ENCODE measurements at places on chromosomes 7 and 10.

DNA sequence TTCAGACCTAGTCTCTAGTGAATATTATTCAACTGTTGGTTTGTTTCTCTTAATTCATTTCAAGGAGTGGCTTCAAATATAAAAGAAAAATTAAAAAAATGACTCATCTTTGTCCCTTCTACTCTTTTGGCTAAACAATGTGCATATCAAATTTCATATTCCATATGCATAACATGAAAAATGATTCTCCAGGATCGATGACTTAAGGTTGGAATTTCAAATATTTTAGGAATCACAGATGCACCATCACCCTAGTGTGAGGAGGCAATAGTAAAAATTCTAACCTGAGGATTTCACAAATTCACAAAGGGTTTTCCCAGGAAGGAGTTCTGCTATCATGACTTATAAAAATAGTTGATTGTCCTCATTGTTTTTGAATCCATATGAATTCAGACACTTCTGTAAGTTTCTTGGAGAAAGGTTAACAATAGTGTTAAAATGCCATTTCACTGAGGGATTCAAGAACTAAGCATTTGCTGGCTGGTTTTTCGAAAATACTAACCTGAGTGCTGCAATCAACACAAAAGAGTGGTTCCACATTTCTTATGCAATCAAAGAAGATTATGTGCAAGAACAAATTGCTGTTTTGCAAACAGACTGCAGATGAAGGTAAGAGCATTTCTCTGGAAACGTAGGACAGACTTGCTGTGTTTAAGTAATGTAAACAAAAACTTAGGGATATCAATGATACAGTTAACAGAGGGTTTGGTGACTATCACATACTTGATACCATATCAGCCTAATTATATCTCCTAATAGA is 547.5 kb upstream of the LRRTM3 start:
- DNase-seq: no peak

- no peak for DNase-seq
Measured at GRCh38 chr7:46363688-46364087, 442.6 kb upstream of the IGFBP3 start.

- DNase-seq: no peak
Measured at GRCh38 chr7:39488467-39489393, 77.5 kb upstream of the YAE1 start.

DNA sequence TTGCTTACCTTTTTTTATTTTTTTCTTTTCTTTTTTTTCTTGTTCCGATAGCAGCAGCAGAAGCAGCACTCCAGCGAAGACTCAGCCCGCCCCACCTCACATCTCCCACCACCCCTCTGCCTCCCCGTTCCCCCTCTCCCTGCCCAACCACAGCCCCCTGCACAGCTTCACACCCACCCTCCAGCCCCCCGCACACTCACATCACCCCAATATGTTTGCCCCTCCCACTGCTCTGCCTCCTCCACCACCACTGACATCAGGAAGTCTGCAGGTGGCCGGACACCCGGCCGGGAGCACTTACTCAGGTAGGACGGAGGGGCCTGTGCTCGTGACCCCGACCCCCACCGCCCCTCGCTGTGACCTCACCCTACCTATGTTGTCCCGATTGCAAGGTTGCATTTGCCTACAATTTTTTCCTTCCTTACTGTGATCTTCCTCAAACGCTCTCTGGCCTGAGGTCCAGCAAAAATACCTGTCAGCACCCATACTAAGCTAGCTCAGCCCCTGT is 367.2 kb upstream of the GALNT17 start:
- no peak for DNase-seq

GRCh38 chr10:6719561-6719960 is 139.5 kb upstream of the PRKCQ start:
- no peak for DNase-seq

DNA sequence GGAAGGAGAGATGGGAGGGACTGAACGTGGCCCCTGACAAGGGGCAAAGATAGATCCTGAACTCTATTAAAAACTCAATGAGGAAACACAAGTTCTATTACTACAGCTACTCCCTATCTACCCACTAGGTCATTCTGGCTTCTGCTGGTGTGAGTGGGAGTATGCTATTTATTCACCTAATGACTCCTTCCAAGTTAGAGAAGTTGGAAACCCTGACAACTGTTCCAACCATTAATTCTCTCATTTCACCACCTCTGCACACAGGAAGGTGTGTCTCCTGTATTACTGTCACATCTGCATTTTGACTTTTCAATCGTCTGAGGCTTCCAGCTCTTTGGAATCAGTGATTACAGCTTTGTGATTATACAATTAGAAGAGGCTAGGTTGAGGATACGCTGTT is 169.4 kb upstream of the ADO start:
- DNase-seq: no peak

DNA sequence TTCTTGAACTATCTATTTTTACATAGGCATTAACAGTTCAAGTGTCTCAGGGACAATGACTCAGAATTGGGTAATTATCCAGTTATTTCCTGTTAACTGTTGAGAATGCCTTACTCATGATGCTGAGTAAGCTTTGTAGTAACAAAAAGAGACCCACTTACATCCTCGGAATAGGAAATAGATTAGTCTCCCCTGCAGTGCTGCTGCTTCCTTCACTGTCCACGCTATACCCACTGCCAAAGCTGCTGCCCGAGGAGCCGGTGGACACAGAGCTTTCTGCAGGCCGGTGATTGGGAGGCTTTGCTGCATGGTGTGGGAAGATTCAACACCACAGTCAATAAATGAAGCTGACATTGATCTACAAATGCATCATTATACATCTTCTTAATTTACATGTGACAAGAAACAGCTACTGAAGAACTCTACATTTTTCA is 357.1 kb downstream of the PCLO start:
- no peak for DNase-seq

DNA sequence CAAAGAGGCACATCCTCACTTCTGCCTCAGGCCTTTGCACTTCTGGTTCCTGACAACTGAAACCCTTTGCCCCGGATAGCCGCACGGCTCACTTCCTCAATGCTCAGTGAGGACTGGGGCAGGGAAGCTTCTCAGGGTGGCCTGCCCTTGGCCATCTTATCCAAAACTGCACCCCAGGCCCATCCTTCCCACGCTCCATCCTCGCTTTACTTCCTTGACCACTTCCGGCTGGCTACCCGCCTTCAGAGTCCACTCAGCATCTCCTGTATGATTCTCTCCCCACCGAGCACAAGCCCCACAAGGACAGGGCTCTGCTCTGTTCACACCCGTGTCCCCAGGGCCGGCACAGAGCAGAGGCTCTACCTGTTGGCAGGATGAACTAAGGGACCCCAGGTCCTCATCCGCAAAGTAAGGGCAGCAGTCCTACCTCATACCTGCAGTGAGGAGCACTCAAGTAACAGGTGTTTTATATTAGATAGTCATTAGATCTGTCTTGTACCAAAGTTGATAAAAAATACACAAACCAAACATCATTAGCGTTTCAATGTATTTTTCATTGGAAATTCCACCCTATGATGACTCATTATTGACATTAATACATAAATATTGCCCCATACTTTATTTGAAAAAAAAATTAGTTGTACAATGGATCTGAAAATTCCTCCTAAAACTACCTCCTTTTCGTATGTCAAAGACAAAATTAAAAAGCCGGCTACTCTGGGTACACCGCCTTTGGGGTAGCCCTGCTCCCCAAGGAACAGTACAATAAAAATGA is 35.0 kb downstream of the GNA12 start:
- no peak for DNase-seq

DNA sequence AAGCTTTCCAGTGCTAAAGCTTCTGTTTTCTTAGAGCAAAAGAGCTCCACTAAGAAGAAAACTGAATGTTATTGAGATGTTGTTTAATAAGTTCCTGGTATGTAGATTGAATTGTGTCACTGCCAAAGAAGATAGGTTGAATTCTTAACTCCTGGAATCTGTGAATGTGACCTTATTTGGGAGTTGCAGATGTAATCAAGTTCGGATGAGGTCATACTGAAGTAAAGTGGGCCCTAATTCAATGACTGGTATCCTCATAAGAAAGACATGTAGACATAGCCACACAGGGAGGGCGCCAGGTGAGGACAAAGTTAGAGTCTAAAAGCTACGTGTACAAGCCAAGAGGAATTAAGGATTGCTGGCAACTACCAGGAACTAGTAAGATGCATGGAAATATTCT is 732.1 kb upstream of the C7orf33 start:
- no peak for DNase-seq

- no peak for DNase-seq
Measured at GRCh38 chr7:47074702-47075153, 507.2 kb downstream of the TNS3 start.

GRCh38 chr10:1520909-1521565 is 216.3 kb downstream of the ADARB2 start:
- DNase-seq: no peak

DNA sequence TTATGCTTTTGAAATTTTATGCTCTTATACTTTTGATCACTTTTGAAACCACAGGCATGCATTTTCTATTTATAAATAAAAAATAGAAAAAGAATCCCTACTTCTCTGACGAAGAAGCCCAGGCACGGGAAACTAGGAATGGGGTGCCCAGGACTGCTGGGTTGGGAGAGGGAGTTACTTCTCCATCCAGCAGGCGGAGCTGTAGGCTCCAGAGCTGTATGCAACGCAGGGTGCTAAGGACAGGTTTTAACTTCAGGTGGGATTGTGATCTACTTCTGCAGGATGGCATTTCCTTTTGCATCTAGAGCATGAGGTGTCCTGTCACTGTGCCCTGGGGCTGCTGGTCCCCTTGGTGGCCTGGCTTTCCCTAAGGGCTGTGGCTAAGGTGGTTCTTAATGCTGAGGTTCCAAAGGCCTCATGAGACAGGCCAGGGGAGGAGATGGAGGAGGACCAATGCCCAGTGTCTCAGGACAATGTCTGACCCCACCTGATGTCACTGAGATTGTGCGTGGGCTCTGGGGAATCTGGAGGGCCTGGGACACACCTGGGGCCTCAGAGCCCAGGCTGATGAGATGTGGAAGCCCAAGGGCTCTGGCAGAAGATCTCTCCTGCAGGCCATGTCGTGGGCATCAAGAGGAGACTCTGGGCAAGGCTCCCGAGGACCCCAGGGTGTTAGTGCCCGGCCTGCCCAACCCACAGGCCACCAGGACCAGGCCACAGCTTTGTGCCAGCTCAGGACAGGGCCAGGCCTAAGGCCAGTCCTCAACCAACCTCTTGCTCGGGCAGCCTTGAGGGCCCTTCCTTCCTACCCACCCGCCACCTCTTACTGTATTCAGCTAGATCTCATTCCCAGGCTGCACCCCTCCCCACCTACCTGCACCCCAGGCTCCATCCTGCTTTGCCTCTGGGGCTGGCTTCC is 507 bp downstream of the CCDC201 start:
- no peak for DNase-seq

- DNase-seq: no peak
Measured at GRCh38 chr7:137656227-137656849, 190.4 kb downstream of the DGKI start.

DNA sequence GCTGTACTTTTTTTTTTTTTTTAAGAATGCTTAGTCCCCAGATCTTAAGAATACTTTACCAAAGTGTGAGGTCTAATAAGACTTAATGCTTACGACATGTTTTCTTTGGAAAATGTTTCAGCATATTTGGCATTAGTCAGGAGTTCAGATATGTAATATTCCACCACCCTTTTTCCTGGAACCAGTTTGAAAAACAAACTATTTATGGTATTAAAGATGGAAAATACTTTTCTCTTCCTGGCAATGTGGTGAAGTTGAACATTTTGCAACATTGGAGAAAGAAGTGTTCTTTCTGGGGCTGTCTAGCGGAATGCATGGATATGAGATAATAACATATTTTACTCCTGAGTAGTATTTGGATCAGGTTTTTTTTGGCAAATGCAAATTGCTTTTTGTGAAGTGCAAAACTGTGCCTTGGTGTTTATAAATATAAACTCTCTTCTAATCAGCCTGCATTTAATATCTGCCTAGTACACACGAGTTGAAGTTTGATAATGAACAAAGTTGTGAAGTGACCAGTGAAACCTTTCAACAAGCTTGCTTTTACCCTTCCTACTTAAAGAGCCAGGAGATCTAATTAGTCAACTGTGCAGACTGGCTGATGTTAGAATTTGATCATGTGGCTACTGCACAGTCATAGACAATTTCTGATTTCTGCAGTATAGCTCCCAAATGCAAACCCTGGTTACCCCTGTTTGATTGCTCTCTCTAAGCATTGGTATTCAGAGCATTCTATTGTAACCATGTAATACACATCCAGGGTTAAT is 20.9 kb downstream of the MAP3K8 start:
- no peak for DNase-seq

DNA sequence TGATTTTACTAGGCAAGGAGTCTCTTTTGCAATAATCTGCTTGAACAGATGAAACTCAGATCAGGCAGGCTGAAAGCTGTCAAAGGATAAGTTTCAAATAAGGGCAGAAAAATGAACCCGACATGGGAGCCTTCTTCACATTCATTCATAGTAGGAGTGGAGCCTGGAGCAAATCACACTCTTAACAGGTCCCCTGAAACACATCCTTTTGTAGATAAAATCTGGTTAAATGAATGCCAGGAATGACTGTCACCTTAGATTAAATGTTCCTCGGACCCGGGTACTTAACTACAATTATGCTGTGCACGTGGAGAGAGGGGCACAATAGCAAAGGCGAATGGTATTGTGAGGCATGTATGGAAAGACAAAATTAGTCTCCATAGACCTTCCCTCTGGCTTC is 344.7 kb upstream of the LRGUK start:
- DNase-seq: no peak

DNA sequence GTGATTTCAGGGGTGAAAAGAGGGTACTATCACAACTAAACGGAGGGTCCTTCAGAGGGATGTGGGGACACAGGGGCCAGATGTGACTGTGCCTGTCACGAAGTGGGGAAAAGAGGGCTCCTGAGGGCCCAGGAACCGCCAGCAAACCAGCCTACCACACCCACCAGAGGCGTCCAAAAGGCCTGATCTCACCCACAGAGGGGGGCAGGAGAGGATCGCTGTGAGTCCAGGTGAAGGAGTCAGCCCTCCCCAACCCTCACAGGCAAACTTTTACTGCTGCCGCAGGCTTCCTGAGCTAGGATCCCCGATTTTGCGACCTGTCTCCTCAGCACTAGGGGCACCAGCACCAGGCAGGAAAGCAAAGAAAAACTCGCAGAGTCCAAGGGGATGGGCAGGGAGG is 64.7 kb downstream of the HIPK2 start:
- no peak for DNase-seq

GRCh38 chr10:128578766-128579165 is 452.5 kb upstream of the MKI67 start:
- DNase-seq: no peak

GRCh38 chr10:119265691-119266090 is 58.3 kb downstream of the GRK5 start:
- DNase-seq: no peak

GRCh38 chr7:50652400-50653125 is 87.4 kb upstream of the DDC start:
- DNase-seq: no peak

All from esophagus squamous epithelium (tissue), 5 donors.